ENCODE measurements at places on chromosomes 4 and X.

- no peak for DNase-seq
Observed at GRCh38 chr4:110106931-110107296, 91.5 kb downstream of the ELOVL6 start.

DNA sequence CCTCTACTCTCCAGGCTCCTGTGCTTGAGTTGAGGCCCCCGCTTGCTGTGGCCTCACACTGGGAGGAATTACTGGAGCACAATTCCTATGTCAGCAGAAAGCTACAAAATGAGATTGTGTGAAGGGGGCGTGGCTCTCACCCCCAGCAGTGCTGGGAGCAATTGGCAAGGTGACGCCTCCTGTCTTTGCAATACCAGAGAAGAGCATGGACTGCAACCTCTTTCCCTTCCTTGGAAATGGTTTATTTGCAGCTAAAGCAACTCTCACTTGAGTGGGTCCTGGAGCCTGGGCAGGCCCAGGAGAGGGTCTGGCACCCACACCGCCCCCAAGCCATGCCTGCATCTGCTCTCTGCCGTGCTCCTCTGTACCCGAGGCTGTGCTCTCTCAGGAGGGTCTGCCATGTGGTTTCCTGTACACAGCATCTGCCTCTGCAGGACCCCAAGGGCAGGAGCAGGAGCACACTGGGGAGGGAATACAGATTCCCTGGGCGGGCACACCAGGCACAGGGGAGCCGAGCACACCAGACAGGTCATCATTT, 32.9 kb upstream of the HGFAC start:
- DNase-seq = peak; percentile 0

DNA sequence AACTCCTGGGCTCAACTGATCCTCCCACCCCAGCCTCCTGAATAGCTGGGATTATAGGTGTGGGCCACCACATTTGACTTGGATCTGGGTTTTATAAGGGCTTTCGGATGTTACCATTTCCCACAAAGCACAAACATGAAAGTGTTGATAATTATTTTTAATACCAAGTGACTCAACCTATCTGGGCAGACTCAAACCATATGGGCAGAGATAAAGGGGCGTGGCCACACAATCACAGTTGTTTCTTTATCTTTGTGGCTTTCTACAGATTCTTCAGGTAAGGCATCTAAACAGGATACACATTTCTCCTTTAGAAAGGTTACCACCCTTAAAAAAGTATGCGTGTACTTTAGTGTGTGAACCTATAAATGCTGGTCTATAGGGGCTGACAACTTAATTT, 122.5 kb downstream of the ZNF827 start:
- DNase-seq = no peak

DNA sequence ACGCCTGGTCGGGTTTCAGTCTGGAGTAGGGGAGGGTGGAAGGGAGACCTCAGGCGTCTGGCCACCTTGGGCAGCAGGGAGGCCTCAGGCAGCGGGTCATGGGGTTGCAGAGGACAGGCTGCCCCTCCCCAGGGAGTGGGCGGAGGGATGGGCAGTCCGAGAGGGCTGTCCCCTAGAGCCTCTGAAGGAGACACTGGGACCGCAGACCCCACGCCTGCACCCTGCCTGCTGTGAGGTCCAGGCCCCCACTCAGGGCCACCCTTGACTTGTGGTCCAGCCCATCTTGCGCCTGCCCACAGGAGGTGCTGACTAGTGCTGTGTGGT, 16.5 kb downstream of the FGFRL1 start:
- no peak for DNase-seq

- DNase-seq = no peak
Observed at GRCh38 chr4:80678413-80678812, 342.9 kb downstream of the CFAP299 start.

GRCh38 chr4:122826553-122827257, at the start of gene FGF2:
Gene FGF2, plus strand, starts transcription at chr4:122826831. Its CDS starts 344 bp downstream, at chr4:122827175.
- DNase-seq = peak; percentile 94

DNA sequence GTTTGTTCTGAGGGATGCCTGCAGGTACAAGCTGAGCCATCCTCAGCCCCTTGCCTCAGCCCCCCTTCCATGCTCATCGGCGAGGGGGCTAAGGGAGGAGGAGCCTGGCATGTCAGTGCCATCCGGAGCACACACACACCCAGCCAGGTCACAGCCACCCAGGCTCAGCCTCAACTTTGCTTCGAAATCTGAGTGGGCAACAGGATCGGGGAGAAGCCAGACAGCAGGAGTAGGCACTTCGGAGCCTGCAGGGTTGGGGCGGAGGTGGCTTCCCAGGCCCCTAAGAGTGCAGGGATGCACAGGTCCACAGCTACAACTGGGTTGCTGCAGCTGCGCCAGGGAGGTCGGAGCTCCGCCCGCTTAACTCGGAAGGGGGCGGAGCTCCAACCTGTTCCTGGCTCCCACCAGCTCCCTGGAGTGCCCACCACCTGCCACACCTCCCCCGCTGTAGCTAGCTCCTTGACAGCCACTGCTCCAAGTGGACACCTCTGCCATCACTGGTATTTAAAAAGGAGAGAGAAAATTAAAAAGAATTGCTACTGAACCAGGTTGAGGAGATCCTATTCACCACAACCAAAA, 192.9 kb upstream of the GALNT7 start:
- DNase-seq = no peak

GRCh38 chrX:39731735-39732134, 366.0 kb downstream of the BCOR start:
- DNase-seq = no peak

DNA sequence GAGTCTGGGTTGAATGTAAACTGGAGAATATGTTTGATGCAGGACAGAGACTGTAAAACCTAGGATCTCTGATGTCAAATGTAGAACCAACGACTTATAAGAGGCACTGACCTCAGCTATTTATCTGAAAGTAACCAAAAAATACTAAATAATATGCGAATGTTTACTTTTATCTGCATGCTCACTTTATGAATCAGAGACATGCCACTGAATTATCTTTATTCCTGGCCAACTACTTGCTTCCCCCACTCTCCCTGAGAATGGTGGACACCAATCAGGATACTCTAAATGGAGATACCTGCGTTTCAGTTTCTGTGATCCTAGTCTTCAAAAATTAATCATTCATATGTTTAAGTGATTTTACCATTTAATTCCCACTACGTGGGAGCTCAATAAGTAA, 1038.4 kb upstream of the PABPC4L start:
- no peak for DNase-seq

- DNase-seq = no peak
Observed at GRCh38 chrX:56281789-56282188, 49.6 kb downstream of the KLF8 start.
